Stimulated activated CD8-positive, alpha-beta memory T cell treated with anti-CD3 and anti-CD28 coated beads, Interleukin-7, amount 100 ng/mL, for 4 hours (primary cell): ENCODE measurements at places on chromosomes 2 and 18.

DNA sequence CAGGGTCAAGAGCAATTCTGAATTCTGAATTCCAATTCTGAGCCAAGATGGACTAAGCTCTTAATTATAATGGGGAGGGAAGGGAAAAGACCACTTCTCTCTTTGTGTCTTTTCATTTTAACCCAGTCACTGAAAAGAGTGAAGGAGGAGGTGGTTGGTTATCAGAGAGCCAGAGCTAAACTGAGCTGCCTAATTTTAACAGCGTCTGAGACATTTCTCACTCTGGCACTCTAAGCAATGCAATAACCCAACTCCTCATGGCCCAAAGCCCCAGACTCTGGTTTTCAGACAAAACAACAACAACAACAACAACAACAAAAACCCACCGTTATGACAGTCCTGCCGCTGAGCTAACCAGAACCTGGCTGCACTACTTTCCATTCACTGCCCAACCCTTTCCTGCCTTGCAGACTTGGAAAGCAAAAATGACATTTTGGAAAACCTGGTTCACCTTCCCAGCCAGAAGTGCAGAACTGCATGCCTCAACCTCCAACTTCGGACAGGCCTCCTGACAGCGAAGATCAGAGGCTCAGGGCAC lies 1.0 kb downstream of the CHST10 start:
- no peak for DNase-seq

GRCh38 chr2:30366199-30366691 lies 80.8 kb upstream of the LCLAT1 start:
- no peak for DNase-seq

DNA sequence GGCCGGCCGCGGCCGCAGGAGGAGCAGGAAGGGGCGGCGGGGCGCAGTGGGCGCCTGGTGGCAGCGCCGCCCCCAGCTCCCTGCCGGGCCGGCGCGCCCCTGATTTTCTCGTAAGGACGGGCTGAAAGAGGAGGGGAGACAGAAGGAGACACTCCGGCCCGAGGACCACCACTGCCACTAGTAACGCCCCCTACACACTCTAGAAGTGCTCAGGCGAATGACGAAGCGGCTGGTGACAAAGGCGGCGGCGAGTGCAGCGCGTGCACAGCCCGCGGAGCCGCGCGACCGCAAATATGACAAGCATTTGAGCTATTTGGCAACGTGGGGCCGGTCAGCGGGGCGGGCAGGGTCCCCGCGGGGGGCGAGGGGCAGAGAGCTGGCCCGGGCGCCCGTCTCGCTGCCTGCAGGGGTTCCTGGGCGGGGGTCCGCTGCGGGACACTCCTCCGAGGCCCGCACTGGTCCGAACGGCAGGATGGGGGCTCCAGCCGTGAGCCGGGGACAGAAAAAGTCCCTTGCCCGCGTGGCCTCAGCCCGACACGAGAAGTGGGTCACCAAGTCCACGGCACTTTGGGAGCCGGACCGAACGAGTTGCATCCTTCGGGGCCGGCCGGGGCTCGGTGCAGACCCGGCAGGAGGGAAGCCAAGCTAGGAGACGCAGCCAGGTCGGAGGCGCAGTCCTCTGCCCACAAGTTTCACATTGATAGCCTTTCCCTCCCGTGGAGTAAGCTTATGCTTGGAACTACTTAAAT lies 524 bp upstream of the SERTAD2 start:
- peak; percentile 54 for DNase-seq

- DNase-seq = no peak
Observed at GRCh38 chr2:209499069-209499468, 75.2 kb downstream of the MAP2 start.

DNA sequence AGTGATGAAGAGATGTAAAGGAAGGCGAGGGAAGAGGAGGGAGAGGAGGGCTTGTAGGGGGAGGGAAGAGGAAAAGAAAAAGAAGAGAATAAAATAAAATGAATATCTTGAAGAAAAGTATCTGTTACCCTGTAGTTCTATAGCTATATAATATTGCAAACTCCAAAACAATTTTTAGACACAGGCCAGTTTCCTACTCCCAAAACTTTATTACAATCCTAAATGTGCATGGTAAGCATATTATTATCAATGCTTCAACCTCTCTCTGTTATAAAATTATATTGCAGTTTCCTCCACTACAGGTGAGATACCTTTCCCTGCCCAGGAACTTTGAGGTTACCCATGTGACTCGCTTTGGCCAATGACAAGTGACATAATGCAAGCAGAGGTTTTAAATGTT lies 1351.6 kb upstream of the NRXN1 start:
- no peak for DNase-seq

- DNase-seq = no peak
Observed at GRCh38 chr2:14960686-14961324, 328.3 kb downstream of the LRATD1 start.
